Fibroblast of mammary gland (primary cell): ENCODE measurements at places on chromosomes 12 and 14.

DNA sequence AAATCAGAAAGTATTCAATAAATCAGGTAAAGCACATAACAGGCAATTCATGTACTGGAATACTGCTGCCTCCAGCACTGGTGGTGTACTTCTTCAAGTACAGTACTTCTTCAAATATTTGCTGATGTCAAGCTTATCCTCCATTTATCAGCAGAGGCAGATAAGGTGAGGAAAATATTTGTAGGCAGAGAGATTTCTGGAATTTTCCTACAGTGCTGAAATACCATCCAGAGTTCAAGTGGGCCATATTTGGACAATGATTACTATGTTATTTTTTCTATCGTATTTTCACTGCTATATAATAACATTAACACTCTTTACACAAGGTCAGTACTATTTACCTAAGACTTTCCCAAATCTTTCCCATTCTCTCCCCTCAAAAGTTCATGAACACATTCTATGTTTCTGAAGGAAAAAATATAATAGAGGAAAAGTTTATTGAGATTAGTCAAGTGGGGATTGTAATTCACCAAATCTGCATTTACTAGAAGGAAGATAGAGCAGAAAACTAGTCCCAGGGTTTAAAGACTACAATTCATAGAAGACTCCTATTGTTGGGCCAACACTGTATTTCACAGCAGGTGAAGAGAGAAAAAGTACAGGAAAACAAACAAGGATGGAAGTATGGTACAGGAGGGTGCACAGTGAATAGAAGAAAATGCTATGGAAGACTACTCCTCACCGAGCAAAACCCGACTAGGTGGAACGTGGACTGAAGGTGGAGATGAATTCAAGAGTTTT is 141.1 kb downstream of the PAWR start:
- no peak for DNase-seq

DNA sequence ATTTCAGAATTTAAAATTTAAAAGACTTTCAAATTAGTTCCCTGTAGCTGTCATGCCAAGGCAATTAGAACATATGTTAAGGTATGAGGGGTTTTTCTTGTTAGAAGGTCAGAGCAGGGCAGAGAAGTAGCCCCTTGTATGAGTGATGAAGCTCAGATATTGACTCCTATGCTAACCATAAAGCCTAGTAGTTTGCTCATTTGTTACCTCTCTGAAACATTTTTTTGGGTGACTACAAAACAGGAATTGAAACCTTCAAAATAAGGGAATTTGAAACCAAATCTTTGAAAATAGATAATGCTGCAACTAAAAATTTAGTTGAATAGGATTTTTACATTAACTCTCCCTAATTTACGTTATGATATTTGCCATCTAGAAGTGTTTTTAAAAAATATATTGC is 333.5 kb downstream of the NAV3 start:
- DNase-seq = no peak

DNA sequence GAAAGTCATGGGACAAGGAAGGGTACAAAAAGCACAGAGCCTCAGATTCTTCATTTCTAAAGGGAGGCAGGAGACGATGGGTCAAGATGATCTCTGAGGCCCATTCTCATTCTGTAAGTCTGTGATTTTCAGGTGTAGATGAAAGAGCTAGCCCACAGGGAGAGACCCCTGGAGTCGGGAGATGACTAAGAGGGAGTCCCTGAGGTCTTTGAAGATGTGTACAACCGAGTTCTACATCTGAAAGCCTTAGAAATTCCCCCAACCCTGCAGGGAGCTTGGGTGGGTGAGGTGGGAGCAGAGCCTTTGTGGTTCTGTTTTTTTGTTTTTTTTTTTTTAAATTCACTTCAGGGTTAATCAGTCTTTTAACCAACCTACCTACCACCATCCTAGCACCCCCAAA is 3.1 kb downstream of the WNT10B start:
- DNase-seq = no peak

DNA sequence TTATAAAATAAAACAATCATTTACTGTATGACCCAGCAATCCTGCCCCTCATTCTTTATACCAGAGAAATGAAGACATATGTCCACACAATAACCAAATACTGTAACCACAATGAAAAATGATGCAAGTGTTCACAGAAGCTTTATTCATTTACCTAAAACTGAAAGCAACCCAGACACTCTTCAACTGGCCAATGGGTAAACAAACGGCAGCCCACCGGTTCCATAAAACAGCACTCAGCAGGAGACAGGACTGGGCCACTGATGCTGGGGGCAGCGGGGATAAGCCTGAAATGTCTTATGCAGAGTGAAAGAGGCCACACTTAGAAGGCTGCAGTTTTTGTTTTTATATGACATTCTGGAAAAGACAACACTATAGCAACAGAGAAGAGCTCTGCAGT is 15.1 kb downstream of the DDX51 start:
- no peak for DNase-seq

DNA sequence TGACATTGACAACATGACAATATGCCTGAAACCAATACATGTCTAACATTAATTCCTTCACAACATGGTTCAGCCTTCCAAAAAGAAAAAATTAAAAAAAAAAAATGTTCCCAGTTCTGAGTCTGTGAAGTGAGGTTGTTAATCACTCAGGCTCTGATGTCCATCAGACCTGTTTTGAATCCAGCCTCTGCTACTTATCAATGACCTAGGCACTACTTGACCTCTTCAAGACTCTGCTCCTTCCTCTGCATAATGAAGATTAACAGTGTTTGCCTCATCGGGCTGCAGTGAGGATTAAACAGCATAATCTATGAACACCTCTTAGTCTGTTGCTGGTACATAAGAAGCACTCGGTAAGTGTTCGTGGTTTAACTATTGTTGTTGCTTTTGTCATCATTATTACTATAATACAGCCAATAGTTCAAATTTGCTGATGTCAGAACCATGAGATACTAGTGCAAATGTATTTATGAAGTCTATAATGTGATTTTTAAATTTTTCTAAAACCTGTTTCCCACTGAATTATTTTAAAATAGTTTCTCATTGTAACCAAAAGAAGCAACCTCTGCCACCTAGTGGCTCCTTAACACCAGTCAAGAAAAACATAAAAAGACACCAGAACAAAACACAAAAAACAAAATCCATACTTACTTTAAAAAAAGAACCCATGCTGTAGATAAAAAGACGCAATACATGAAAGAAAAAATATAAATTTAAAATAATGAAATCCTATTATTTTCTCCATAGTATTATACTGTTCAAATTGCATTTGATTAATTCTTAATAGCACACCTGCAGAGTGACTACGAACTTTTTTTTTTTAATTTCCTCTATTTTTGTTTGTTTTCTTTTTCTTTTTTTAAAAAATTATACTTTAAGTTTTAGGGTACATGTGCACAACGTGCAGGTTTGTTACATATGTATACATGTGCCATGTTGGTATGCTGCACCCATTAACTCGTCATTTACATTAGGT is 20.3 kb upstream of the TMX1 start:
- DNase-seq = peak; percentile 61

DNA sequence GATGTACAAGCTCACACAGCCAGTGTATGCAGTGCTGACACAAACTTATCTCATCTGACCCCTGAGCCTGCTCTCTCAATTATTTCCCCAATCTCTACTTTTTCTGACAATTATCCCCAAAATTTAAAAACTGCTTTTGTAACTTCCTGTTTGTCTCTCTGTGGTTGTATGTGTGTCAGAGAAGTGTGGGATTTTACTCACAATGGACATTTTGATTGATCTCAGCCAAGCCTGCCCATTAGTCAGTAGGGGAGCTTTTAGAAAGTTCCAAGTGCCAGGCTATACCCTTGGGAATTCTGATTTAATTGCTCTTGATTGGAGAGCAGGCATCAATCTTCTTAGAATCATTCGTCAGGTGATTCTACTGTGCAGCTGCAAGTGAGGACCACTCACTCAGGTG is 64.9 kb upstream of the LMNTD1 start:
- peak; percentile 15 for DNase-seq

DNA sequence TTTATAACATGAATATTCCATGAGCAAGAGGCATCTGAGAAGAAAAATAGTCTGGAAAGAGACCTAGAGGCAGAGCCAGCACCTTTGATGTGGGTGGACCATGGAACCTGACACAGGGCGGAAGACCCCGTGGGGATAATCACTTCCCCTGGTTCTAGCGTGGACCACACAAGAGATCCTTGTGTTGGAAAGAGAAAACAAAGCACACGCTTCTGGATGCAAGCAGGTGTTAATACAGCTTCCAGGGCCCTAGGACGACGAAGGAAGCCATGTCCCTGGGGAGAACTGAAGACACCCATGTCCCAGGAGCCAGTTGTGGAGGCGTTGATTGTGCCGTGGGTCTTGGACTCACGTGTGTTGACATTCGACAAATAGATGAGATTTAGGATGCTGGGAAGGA is 102.9 kb downstream of the ADGRD1 start:
- DNase-seq = no peak

DNA sequence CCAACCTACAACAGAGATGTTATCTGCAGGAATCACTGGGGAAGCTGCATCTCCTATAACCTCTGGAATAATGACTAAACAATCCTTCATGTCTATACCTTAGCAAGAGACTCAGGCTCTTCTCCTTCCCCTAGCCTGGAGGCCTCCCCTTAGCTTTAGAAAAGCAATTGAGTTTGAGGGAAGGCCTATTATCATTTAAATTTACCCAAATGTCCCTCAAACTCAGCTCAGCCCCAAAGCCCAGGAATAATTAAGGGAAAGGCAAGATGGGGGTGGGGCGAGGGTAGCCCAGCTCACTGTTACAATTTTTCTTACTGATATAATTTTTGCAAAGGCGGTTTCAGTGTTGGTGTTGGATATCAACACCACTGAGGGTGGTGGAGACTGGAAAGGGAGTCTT is 151.4 kb upstream of the EEA1 start:
- DNase-seq = no peak

GRCh38 chr12:87861791-87862190 is 167.4 kb downstream of the C12orf50 start:
- no peak for DNase-seq

DNA sequence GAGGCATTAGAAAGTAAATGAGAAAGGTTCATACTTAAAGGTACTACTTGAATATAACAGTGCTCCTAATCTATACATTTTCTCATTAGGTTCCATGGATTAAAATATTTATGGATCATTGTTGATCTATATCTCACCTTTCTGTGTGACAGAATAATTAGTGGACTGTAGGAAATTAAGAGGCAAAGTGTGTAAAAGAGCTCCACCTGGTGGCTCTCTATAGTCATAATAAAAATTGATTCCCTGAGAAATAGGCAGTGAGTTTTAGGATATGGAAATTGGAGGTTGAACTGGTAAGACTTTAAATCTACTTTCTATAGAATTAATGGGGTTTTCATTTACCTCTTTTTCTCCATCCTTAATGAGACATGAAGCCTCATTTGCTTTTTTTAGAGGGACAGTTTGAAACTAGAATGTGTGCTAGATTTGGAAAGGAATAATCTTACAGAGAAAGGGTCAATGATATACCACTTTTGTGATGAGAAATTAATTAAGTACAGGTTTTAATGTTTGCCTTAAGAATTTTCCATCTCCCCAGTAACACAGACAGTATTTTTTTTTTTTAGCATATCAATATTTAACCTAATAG is 11.8 kb upstream of the DERA start:
- DNase-seq = peak; percentile 32

- DNase-seq = peak; percentile 2
These were observed at the start of gene RHOJ for GRCh38 chr14:63204407-63205043. TSS of gene RHOJ (plus strand) at chr14:63204443. CDS start at chr14:63204870, 427 bp downstream.

DNA sequence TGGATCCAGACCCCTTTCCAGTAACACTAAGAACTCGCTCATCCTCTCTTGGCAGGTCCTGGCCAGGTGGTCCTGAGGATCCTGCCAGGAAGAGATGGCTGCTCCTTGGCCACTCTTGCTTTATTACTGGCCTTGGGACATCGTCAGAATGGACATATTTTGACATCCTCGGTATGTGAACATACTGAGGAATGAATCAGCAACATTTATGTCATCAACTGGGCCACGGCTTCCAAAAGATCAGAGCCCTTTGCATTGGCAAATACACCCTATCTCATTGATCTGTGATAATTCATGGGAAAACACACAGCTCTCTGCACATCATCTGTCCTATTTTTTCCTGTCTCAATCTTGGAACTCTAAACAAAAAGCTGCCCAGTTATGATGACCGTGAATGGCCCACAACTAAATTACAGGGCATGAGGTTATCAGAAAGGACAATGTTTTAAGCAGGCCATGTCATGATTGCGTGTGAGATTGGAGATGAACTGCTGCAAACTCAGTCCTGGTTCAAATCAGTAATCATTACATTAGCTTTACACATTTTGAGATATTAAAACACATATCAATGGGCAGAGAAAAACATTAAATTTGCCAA is 1325.8 kb downstream of the AACS start:
- DNase-seq = peak; percentile 26

- DNase-seq = no peak
These were observed 501.6 kb downstream of the SLC6A15 start for GRCh38 chr12:84411031-84411430.

GRCh38 chr12:65637774-65638173 is 186.5 kb upstream of the HMGA2 start:
- DNase-seq = peak; percentile 58

- DNase-seq = no peak
These were observed 32.3 kb upstream of the ESR2 start for GRCh38 chr14:64326502-64326901.

- peak; percentile 82 for DNase-seq
These were observed 232.1 kb downstream of the CACNA1C start for GRCh38 chr12:2284857-2285256.

DNA sequence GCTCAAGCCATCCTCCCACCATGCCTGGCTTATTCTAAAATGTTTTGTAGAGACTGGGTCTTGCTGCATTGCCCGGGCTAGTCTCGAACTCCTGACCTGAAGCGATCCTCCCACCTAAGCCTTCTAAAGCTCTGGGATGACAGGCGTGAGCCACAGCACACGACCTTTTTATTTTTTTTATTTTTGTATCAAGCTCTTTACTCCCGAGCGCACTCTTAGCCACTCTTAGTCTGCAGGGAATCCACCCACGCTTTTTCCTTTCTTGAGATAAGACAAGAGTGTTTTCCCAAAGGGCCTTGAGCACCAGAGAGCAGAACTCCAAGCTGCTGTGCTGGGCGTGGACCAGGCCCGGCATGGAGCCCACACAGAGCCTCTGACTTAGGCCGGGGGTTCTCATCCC is 23.4 kb downstream of the MAP1LC3B2 start:
- peak; percentile 80 for DNase-seq

DNA sequence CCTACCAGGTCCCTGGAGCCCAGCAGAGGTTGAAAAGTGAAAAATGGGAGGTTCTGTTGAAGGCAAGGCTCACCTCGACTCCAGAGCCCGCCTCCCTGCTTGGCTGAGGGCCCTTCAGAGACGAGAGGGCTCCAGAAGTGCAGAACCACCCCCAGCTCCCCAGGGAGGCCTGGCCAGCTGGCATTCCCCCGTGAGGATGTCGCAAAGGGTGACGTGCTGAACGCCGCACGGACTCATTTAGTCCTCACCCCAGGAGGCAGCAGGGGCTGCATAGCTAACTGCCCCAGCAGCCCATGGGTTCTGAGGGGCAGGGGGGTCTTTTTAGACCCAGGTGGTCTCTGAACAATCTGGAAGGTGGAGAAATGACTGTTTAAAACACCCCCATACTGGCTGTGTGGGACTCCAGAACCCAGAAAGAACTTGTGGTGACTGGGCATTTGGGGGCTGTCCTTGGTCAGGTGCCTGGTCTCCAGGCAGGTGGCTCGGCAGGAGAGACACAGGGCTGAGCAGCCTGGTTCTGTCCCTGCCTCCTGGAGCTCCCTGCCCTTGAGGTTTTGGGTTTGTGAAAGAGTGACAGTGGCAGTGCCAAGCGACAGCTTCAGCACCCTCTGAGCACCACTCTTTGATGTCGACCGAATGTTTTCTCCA is 32.0 kb downstream of the ANAPC7 start:
- no peak for DNase-seq

GRCh38 chr12:49059299-49060171 is 1.1 kb downstream of the KMT2D start:
- DNase-seq = no peak

- DNase-seq = peak; percentile 34
These were observed 582 bp downstream of the SGPP1 start for GRCh38 chr14:63727231-63727735.
